ENCODE measurements at places on chromosomes 16 and 17.

DNA sequence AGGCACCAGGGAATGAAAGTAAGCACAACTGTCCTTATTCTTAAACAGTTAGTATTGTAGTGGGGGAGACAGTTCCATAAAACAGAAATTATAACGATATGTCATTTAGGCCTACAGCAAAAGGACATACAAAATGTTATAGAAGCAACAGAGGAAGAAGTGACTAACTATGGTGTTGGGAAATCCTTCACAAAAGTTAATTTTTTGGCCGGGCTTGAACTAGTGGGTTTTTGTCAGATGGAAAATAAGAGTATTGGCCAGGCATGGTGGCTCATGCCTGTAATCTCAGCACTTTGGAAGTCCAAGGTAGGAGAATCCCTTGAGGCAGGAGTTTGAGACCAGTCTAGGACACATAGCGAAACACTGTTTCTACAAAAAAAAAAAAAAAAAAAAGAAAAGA, 127.8 kb downstream of the SSH2 start:
- DNase-seq = no peak

DNA sequence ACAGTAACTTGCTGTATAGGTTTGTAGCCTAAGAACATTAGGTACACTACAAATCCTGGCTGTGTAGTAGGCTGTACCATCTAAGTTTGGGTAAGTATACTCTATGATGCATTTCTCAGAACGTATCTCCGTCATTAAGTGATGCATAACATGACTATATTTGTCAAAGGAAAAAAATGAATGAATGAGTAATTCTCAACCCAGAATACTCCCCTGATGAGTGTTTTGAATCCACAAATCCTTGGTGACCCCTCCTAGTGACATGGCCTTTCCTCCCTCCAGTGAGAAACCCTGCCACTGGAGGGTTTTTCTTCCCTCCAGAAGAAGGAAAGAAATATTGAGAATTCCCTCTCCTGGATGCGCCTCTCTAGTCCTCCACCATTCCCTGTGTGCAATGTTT, 24.0 kb upstream of the SALL1 start:
- no peak for DNase-seq

GRCh38 chr16:76583945-76584344, 306.7 kb downstream of the CNTNAP4 start:
- DNase-seq = no peak

GRCh38 chr16:14199624-14200023, 128.5 kb downstream of the MRTFB start:
- DNase-seq = no peak

DNA sequence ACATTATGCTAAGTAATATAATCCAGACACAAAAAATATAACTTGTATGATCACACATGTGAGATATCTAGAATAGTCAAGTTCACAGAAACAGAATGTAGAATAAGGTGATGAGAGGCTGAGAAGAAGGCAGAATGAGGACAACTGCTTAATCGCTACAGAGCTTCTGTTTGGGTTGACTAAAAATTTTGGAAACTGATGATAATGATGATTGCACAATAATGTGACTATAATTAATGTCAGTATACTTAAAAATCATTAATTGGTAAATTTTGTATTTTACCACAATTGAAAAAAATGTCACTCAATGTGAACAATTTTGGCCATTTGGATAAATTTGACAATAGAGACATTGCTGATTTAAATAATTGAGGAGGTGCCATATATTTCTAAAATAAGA, 1374.4 kb upstream of the CDH8 start:
- no peak for DNase-seq

GRCh38 chr16:80166082-80166481, 374.7 kb upstream of the DYNLRB2 start:
- no peak for DNase-seq

DNA sequence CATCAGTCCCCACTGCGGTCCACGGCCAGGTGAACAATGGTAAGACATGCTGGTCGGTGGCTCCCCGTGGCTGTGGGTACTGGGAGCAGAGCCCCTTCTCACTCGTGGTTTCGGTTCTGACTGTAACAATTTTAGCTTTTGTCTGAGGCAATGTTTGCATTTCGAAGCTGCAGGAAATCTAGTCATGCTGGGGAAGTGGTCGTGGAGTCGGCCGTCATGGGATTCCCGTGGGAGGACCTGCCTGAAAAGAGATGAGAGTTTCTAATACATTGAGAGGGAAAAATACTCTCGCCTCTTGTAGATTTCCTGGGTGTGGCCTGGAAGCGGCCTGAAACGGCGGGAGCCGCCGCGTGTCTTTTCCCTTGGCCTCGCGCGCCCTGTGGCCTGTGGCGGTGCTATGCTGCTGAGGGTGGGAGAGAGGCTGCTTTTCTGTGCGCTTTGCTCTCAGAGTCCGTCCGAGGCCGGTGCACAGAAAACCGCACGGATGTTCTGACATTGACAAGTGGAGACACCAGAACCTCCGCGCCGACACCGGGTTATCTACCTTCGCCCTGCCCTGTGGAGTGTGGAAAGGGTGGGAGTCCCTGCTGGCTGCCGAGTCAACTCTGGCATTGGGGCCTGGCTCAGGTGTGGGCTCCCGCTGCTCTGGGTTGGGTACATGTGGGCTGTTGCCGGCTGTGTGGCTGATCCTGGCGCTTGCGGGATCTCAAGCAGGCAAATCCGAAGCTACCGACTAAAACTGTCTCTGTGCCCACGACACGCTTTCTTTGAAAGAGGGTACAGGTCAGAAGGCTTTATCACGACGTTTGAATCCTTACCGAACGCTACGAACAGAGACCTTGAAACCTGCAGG, 60.8 kb downstream of the WDR45B start:
- peak; percentile 35 for DNase-seq

- DNase-seq = no peak
Observed at GRCh38 chr16:2422123-2422867, 7.0 kb upstream of the CCNF start.

GRCh38 chr16:59899940-59900339, 1165.8 kb upstream of the GOT2 start:
- no peak for DNase-seq

GRCh38 chr16:55622930-55623561, 32.7 kb upstream of the SLC6A2 start:
- DNase-seq = peak; percentile 43

DNA sequence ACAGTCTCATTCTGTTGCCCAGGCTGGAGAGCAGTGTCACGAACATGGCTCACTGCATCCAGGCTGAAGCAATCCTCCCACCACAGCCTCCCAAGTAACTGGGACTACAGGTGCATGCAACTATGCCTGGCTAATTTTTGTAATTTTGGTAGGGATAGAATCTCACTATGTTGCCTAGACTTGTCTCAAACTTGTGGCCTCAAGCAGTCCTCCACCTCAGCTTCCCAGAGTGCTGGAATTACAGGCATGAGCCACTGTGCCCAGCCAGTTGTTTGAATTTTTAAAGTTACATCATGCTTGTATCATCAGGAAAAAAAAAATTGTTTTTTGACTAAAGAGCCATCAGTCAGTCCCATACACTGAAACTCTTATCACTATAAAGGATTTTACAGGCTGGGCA, 17.1 kb upstream of the VPS4A start:
- no peak for DNase-seq

DNA sequence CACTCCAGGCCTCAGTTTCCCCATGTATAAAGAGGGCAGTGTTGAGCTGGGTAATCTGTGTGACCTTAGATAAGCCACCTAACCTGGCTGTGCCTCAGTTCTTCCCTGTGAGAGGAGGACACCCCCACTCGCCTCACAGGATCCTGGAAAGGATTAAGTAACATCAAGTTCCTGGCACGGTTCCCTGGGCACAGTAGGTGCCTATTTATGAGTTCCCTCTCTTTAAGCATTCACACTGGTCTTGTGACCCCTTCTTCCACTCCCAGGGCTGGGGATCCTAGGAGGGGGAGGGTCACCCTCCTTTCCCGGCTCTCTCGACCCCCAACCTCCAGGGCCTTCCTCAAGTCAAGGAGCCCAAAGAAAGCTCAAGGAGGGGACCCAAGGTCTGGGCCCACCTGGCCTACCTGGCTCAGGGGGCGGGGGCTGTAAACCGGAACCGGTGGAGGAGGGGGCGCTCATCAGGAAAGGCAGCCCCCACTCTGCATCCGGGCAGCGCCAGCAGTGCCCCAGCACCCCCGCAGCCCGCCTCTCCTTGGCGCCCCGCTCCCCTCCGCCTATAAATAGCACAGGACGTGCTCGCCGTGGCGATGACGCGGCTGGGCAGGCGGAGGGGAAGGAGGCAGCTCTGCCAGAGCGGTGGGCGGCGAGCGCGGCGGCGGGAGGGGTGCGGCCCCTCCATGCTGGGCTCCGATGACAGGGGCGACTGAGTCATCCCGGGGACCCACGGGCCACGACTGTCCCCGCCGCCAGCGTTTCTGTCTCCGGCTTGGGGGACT, 9.4 kb downstream of the RPL19 start:
- peak; percentile 63 for DNase-seq

DNA sequence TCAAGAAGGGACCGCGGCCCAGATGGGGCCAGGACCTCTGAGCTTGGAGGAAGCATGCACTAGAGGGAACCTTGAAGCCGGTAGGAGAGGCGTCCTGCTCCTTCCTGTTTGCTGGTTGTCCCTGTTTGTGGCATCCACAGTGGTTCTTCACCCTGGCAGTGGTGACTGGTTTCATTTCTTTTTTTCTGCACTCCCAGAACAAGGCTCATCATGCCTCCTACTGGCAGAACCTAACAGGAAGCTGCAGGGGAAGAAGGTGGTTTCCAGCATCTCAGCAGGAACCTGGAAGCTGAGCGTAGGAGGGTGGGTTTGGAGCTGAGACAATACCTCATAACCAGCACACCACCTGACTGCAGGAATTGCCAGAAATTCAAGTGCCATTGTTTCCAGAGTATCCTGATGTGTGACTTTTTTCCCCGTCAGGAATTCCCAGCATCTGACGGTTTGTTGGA, 5.8 kb downstream of the TMEM231 start:
- DNase-seq = no peak

GRCh38 chr17:65533056-65533745, 28.2 kb downstream of the AXIN2 start:
- no peak for DNase-seq

GRCh38 chr16:56279132-56279531, 87.8 kb downstream of the GNAO1 start:
- no peak for DNase-seq

- DNase-seq = no peak
Observed at GRCh38 chr16:74651841-74652240, 14.8 kb downstream of the RFWD3 start.

Measured in glutamatergic neuron (in vitro differentiated cells).